ENCODE measurements at places on chromosomes 7 and 10.
A peak's percentile ranks its signal among the peaks of the same experiment; 100 is the strongest.

GRCh38 chr10:55813451-55814170 is 547.4 kb downstream of the ZWINT start:
- DNase-seq, result no peak

DNA sequence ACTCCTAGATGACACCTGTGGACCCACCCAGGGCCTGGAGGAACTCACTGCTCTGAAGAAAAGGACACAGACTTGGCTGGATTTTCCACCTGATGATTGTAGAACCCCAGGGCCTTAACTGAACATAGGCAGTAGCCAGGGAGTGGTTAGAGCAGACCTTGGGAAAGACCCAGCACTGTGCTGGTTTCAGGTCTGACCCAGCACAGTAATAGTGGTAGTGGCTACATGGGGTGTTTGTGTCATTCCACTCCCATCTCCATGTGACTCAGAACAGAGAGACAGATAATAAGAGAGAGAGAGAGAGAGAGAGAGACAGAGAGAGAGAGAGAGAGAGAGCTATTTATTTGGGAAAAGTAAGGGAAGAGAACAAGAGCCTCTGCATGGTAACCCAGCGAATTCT is 239.1 kb upstream of the MEOX2 start:
- no peak for DNase-seq

DNA sequence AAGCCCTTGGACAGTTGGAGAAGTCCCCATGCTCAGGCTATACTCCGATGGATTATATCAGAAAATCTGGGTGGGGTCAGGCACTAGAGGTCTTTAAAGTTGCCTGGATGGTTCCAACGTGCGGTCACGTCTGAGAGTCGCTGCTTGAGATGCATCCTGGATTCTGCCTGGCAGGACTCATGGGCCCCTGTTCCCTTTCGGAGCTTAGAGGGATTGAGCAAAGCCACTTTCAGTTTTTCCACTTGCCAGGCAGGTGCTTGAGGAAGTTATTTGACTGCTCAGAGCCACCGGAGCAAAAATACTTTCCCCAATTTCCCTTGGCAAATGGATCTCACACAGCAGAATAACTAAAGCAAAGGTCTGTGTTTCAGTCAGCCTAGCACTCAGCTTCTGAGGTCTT is 129.1 kb downstream of the GALNT17 start:
- no peak for DNase-seq

DNA sequence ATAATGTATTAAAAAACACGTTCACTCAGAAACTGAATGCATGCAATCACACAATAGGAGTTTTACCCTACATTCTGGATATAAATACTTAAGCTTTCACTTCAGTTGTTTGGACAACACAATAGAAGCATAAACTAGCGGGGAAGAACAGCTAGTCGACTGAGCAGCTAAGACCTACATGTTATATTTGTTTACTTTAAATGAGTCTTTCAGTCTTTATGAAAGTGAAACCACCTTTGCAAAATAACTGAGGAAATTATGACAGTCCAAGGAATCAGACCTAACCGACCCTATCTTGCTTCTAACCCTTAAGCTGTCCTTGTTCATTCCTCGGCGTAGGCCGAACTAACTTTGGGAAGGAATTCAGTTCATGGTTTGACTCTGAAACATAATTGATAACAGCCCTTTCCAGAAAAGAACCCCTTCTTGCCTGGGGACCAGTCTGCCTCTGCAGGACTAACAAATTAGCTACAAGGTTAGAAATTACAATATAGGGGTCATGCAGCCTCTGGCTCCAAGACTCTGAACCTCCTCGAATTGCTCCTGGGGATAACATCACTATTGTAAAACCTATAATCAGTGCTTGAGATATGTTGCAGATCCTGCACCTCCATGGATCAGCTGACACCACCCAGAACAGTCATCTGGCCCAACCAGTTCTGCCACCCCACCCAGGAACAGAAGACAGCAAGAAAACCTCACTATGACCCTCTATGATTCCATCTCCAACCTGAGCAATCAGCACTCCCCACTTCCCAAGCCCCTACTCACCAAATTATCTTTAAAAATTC is 185.1 kb upstream of the KLF6 start:
- no peak for DNase-seq

DNA sequence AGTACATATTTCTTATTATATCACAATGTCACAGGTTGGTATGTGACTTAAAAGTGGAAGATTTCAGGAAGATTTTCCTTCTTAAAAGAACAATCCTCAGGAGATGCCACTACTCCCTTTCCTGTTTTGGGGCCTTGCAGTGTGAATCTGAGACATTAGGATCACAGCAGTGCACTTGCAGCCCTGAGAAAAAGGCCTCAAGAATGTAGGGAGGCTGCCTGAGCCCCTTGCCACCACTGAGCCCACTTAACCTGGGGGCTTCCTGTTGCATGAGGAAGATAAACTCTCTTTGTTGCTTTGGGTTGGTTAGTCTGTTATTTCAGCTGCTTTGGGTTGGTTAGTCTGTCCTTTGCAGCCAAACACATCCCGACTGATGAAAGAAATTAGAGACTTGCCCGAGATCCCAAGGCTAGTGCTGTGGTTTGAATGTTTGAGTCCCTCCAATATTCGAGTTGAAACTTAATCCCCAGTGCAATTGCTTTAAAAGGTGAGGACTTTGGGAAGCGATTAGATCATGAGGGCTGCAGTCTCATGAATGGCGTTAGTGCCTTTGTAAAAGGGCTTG is 151.3 kb upstream of the SP4 start:
- DNase-seq, result no peak

- DNase-seq, result peak; percentile 25
Observed at GRCh38 chr7:111540199-111540815, 22.0 kb downstream of the IMMP2L start.

GRCh38 chr10:86186633-86187032 is 180.0 kb downstream of the GRID1 start:
- DNase-seq, result no peak

GRCh38 chr10:126500866-126501265 is 112.6 kb upstream of the ADAM12 start:
- DNase-seq, result peak; percentile 55

DNA sequence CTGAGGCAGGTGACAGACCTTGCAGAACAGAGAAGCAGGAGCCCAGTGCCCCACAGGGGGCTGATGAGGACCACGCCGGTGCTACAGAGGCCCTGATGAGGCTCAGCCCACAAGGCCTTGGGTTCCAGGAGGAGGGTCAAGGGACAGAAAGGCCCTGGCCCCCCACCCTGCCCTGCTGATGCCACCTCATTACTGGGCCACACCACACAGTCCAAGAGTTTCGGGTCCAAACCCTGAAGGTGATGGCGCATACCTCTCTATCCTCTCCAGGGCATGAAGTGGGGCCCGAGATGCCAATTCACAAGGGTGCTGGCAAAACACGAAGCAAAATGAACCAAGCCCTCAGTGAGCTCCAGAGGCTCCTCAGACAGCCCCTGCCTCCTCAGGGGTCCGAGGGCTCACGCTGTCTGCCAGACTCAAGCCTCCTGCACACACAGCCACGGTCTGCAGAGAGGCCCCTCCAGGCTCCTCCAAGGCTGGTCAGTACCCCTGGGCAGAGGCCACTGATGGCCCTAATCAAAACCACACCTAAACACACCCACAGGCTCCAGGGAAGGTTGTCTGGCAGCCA is 32.3 kb downstream of the RASGEF1A start:
- no peak for DNase-seq

DNA sequence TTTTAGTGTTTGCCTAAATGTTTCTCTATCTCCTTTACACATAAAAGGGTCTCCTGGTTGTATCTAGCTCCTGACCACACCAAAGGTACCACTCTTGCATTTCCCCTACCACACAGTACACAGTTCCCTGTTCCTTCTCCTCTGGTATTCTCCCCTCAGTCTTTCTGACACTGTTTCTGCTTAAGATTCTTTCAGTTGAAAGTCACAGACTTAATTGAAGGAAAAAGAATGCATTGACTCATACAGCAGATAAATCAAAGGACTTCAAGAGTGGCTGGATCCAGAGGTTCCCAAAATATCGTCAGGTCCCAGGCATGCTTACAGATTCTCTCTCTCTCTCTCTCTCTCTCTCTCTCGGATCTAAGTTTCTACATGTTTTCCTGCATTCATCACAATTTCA is 185.6 kb upstream of the LRGUK start:
- DNase-seq, result peak; percentile 60

GRCh38 chr7:121562259-121562658 is 166.2 kb upstream of the FAM3C start:
- DNase-seq, result peak; percentile 49

GRCh38 chr10:78514459-78514858 is 480.8 kb downstream of the RPS24 start:
- DNase-seq, result no peak

DNA sequence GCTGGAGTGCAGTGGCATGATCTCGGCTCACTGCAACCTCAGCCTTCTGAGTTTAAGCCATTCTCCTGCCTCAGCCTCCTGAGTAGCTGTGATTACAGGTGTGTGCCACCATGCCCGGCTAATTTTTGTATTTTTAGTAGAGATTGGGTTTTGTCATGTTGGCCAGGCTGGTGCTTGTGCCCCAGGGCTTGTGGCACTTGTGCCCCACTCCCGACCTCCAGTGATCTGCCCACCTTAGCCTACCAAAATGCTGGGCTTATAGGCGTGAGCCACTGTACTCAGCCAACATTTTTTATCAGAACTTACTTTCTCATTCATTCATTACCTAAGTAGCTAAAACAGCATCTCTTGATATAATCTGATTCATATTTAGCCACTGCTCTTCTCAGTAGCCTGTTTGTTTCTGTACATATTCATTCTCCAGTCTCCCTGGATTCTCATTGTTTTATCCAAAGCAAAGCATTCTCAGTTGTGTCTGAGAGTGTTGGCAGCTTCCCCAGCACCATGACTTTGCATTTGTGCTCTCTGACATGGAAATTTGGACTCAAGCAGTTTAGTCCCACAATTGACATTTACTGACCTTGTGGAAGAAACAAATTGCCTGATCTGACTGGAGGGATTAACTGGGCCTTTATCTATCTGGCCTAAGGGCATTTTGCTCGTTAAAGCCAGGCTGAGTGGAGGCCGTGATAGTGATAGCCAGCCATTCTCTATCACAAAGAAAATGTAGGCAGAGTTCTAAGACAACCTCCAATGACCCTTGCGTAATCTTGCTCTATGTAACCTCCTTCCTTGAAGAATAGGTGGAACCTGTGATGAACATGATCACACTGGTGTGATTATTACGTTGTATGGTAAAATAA is 44.9 kb downstream of the AKR1B15 start:
- DNase-seq, result peak; percentile 99

DNA sequence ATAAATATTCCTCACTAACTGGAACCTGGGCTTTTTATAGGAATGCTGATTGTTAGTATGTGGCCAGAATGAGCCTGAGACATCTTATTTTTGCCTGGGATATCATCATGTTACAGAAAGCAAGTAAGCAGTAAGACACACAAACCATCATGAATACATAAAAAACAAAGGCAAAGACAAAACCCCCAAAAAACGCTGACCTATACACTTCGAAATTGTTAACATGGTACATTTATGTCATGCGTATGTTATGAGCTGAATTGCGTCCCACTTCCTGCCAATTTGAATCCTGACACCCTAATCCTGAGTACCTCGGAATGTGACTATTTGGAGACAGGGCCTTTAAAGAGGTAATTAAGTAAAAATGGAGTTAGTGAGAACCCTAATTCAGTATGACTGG is 12.3 kb upstream of the NRF1 start:
- DNase-seq, result no peak

- no peak for DNase-seq
Observed at GRCh38 chr10:86556532-86556931, 34.9 kb upstream of the WAPL start.

GRCh38 chr10:130416334-130417150 is 280.4 kb downstream of the GLRX3 start:
- no peak for DNase-seq

GRCh38 chr10:16724509-16724908 is 92.7 kb downstream of the RSU1 start:
- no peak for DNase-seq

GRCh38 chr7:156034397-156034796 is 222.1 kb upstream of the SHH start:
- DNase-seq, result no peak

- DNase-seq, result no peak
Observed at GRCh38 chr7:7667187-7667586, 26.6 kb downstream of the UMAD1 start.

DNA sequence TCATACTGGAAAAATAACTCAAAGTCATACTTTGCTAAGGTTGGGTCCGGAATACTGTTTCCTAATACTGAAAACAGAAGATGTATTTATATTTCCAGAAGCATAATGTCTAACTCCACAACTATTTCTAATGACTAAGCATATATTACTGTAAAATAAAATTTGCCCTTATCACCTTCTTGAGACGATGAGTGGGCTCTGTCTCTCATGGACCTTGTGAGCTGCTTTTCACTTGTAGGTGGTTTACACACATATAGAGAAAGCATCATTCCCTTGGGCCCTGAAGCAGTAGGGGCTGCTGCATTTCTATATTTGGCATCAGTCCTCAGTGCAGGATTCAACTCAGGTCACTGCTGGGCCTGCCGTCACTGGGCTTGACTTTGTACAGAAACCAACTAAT is 10.7 kb upstream of the FAM13C start:
- DNase-seq, result peak; percentile 61

- no peak for DNase-seq
Observed at GRCh38 chr7:156117542-156118247, 305.4 kb upstream of the SHH start.

GRCh38 chr7:151951672-151952338 is 4.4 kb upstream of the GALNTL5 start:
- DNase-seq, result no peak

GRCh38 chr7:33422825-33423645 is 293.7 kb downstream of the BBS9 start:
- no peak for DNase-seq

GRCh38 chr7:46244757-46245156 is 323.7 kb upstream of the IGFBP3 start:
- peak; percentile 32 for DNase-seq
